ENCODE measurements at places on chromosomes 11 and 22.
A peak's percentile ranks its signal among the peaks of the same experiment; 100 is the strongest.

- DNase-seq: no peak
Observed at GRCh38 chr11:67666676-67667489, 7.5 kb downstream of the ALDH3B2 start.

GRCh38 chr22:41982865-41983264, 13.6 kb downstream of the SEPTIN3 start:
- no peak for DNase-seq

DNA sequence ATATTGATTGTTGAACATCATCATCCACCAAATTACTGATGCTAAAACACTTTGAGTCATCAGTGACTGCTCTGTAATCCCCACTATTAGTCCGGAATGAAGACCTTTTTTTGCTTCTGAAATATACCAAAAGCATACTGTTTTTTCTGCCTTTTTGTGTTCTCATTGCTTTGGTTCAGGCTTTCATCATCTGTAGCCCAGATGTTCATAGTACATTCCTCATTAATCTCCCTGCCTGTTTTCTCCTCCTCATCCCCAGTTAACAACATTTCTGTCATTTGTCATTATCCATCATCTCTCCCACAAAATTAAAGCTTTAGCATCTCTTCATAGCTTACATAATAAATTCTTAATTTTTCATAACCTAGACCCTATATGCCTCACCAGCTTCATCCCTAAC, 9.2 kb downstream of the CEP57 start:
- no peak for DNase-seq

- DNase-seq: no peak
Observed at GRCh38 chr11:111531136-111531535, 9.4 kb upstream of the LAYN start.

DNA sequence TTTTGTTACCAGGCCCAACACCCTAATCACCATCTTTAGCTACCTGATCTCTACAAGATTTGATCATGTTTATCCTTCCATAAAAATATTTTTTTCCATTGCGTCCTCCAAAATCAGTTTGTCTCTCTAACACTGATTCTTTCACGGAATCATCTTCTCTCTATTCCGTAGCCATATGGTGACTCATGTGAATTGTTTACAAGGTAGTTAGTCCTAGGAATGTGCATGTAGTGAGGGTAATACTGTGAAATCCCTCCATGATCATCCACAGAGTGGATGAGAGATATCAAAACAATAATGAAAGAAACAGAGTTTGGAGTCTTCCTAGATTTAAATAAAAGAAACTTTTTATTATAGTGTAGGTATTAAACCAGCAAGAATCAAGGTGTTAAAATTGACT, 230.2 kb downstream of the METTL15 start:
- DNase-seq: no peak

DNA sequence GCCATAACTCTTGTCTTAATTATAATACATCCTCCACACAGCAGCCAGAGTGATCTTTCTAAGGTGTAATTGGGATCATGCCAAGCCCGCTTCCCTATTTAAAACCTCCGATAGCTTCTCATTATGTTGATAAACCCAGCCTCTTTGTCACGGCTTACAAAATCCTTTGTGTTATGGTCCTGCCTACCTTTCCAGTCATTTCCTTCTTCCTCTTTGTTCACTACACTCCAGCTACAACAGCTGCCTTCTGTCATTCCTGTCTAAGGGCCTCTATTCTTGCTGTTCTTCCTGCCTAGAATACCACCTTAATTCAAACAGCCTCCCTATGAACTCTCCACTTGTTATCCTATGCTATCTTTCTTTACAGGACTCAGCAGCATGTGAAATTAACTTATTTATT, 70.6 kb upstream of the CAPRIN1 start:
- DNase-seq: no peak

DNA sequence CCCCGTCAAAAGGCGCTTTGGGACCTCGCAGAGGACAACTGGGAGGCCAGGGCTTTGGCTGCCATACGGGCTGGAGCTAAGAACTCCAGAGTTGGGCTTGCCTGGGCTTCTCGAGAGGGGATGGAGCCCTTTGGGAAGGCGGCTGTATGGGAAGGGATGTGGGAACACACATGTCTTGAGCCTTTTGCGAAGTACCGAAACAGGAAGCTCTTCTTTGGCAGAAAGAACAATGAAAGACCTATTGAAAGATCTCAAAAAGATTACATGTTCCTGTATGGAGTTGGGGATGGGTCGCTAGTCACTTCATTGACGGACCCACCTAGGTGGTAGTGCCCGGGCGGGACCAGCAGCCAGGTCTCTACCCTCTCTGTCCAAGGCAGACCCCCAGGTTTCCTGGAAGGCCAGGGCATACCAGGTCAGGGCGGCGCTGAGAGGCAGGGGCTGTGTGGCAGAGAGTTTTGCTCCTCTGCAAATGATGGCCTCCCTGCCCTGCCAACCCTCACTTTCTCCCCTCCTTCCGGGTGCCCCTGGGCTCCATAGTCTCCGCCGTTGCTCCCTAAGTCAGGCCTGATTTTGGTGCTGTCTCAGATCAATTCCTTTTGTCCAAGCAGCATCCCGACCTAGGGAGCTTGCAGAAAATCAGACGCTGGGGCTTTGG, 1.0 kb downstream of the ST14 start:
- DNase-seq: no peak

DNA sequence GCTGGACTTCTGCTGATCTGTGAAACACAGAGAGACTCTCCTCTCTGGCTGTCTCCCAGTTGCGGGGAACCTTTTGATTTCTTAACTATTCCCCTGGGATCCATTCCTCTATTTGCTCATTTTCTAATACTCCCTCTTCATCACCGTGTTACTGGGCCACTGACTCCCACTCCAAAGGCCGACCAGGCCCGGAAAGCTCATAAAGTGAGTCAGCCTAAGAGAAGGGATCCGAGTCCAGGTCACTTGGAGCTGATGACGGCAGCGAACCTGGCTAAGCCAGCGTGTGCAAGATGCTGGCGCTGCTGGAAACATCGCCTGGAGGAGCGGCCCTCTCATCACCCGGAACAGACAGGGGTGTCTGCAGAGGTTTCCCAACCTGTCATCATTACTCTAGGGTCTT, 112.8 kb downstream of the FBXO7 start:
- no peak for DNase-seq

- DNase-seq: no peak
Observed at GRCh38 chr11:1487091-1487850, 692 bp upstream of the MOB2 start.

- DNase-seq: no peak
Observed at GRCh38 chr11:97269527-97269926, 879.7 kb downstream of the JRKL start.

- no peak for DNase-seq
Observed at GRCh38 chr11:128482512-128483191, 104.7 kb downstream of the ETS1 start.

- no peak for DNase-seq
Observed at GRCh38 chr11:31817054-31817620, 6.0 kb upstream of the PAX6 start.

DNA sequence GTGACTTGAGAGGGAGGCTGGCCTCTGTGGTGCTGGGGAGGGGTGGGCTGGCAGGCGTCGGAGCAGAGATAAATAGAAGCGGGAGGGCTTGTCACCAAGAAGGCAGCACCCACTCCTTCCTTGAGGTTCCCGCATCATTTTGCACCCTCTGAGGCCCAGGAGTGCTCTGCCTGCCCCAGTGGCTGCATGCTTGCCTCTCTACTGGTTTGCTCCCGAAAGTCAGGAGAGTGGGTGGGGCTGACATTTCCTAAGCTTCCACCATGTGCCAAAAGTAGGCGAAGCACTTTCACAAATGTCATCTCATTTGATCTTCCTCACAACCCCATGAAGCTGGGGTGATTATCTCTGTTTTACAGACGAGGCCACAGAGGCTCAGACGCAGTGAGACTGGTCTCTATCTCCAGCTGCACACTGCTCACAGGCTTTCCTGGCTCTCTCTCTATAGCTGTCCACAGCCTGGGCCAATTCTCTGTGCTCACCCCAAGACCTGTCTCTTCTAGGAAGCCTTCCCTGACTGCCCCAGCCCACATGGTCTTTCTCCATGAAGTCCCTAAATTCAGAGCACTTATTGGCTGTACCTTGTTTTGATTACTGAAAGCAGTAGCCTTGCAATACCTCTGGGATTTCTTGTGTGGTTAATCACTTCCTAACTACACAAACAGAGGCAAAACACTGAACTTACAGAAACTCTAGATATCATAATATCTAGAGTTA, 2.6 kb upstream of the UCP3 start:
- peak; percentile 34 for DNase-seq

DNA sequence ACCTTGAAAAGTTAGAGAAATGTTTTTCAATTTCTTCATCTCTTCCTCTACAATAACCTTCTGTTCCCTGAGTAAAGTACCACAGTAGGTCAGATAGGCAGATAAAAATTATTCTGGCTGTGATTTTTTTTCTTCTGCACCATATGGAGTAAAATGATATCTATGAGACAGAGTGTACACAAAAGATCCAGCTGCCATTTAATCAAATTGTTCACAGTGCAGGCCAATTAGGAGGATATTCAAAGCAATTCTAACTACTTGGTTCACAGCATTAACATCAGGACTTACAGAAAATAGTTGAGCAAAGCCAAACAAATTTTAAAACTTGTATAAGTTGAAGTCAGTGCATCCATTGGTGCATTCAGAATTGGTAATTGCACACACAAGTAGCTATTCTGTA, 147.9 kb upstream of the LUZP2 start:
- DNase-seq: no peak

DNA sequence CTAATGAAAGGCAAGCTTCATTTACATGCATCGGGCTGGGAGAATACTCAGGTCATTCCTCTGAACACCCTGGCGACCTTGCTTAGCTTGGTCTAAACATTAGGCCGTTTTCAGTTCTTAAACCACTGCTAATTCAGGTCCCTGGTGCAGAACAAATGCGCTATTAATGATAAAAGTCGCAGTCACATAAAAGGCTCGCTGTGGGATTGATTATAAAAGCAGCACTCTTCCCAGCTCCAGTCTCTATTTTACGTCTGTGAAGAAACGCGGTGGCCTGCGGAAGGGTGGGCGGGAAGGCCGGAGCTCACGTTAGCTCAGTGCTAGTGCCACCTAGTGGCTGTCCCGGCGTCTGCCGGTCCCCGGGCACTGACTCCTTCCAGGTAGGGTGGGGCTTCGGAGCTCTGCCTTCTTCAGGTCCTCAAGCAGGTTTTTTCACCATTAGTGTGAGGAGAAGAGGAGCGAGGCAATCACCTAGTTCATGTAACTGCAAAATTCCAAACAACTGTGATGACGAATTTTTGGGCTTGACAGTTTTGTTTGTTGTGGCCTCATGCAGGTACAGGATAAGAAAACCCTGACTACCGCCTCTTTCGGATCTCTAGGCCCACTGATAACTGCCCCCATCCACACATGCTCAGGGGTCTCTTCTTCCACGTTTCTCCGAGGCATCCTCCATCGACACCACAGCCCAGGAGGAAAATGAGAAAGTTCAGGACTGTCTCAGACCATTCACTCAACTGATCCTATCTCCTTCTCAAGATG, 66.5 kb upstream of the CLMP start:
- peak; percentile 61 for DNase-seq

DNA sequence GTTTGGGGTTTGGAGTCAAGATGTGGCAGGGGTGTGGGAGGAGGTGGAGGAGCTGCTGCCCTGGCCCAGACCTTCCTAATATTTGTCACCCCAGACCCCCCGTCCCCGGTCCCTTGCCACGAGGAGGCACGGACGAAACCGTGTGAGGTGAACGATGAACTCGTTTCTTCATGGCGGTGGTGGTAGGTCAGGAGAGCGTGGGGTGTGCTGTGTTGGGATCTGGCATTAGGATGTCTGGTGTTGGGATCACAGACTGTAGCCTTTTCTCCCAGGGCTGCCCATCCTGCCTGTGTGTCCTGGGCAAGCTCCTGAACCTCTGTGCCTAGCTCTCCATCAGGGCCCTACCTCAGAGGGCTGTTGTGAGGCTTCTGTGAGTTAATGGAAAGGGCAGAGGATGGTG, 8.4 kb downstream of the MAPK8IP2 start:
- DNase-seq: no peak

DNA sequence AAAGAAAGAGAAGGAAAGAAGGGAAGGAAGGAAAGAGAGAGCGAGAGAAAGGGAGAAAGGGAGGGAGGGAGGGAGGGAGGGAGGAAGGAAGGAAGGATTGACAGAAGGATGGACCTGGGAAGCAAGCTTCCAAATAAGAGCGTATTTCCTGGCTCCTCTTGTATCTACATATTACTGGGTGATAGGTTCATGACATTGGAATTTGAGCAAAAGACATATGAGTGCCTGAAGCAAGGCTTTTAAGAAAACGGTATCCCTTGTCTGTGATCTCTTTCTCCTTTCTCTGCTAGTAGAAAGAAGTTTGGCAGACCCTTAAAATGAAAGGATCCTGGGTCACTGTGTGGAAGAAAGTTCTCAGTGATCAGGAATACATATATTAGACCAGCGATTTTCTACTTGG, 932.2 kb upstream of the CCDC90B start:
- no peak for DNase-seq

DNA sequence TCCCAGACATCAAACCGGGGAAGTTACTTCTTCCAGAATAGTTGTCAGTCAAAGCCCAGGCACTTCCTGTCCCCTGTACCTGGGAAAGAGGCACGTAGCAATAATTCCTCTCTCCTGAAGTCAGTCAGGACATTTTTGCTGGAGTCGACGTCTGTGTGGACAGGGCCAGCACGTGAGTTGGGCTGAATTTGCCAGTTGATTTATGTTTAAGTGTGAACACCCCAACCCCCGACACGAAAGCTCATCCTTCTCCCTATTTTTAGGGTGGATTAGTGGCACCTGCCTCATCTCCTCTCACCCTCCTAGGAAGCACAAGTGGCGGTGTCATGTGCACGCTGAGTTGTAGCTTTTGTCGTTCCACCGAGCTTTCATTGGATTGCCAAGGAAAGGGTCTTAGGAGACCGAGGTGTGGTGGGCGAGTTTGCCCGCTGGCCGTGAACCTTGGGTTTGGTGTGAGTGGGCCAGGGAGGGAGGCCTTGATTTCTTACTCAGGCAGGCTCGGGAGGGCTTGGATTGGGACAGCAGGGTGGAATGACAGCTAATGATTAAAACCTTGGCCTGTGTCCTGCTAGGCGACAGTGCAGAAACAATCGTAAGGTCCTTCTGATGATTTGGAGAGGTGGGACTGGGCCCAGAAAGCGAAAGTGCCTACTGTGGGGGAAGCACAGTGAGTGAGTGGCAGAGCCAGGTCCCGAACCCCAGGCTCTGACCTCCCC, 87.0 kb upstream of the CRYBB3 start:
- DNase-seq: no peak

DNA sequence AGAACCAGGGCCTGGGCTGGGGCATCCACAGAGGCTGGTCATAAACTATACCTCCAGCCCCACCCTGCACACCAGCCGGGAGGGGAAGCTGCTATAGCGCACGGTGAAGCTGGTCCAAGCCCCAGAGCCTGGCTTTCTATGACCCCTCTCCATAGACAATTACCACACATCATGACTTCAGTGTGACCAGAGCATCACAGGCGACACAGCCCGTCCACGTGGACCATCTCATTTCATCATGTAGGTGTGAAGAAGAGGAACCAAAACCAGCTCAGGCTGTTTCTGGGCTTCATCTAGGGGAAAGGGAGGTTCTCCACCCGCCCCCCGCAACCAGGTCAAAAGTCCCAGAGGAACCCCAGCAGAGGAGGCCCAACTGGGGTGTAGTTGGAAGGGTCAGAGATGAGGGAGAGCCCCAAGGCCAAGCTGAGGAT, 3.0 kb downstream of the CXCR5 start:
- no peak for DNase-seq

Data from activated CD4-positive, alpha-beta T cell treated with anti-CD3 and anti-CD28 coated beads for 4 hours (primary cell).